ENCODE measurements at places on chromosomes 3 and 15.
A peak's percentile ranks its signal among the peaks of the same experiment; 100 is the strongest.

DNA sequence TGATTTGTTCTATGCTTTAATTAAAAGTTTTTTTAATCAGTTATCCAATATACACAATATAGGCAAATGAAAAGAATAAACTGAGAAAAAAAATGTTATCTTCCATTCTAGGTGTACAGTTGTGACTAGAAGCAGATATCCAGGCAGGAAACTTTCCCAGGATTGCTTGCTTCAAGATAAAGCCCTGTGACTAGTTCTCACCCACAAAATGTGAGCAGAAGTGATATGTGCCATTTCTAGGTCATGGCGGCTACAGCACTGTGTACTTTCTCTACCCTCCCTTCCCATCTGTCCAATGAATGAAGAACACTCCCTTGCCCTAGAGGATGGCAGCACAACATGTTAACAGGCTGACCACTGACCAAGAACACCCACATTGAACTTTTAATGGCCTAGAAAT lies 110.5 kb upstream of the STT3B start:
- no peak for DNase-seq

- no peak for DNase-seq
Observed at GRCh38 chr3:187572441-187572840, 97.8 kb downstream of the SST start.

- no peak for DNase-seq
Observed at GRCh38 chr15:85396554-85396953, 16.2 kb downstream of the AKAP13 start.

DNA sequence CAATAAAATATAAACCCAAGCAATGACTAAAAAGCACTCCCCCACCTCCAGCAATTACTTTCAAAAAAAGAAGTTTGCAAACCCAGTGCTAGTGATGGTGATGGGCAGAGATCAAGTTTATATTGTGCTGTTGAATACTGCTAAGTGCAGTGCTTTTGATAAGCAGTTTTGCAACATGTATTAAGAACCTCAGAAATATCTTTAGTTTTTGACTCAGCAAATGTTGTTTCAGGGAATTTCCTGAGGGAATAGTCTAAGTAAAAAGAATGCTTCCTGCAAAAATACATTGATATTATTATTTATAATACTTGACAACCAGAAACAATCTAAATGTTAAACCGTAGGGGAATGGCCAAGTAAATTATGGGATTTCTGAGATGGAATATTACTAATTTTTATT lies 69.3 kb downstream of the ADAMTSL3 start:
- DNase-seq, result no peak

GRCh38 chr3:24222165-24222805 lies 272.4 kb downstream of the THRB start:
- no peak for DNase-seq

GRCh38 chr3:167940241-167940640 lies 155.5 kb downstream of the GOLIM4 start:
- DNase-seq, result no peak

GRCh38 chr3:72390841-72391240 lies 457.4 kb downstream of the SHQ1 start:
- no peak for DNase-seq

DNA sequence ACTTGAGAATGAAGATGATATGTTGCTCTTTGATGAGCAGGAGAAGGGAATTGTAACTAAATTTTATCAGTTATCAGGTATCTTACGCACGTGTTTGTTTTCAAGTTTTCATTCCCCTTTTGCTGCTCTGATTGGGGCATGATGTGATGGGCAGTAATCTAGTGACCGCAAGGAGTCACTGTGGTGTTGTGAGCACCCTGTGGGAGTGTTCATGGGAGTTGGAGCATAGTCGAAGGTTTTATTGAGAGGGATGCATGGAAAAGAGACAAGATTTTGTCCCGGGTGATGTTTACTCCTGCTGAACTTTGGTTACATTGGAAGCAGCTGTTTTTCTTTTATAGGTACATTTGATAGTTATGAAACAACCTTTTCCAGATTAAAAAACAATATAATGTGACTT lies 2.1 kb downstream of the FAN1 start:
- no peak for DNase-seq

DNA sequence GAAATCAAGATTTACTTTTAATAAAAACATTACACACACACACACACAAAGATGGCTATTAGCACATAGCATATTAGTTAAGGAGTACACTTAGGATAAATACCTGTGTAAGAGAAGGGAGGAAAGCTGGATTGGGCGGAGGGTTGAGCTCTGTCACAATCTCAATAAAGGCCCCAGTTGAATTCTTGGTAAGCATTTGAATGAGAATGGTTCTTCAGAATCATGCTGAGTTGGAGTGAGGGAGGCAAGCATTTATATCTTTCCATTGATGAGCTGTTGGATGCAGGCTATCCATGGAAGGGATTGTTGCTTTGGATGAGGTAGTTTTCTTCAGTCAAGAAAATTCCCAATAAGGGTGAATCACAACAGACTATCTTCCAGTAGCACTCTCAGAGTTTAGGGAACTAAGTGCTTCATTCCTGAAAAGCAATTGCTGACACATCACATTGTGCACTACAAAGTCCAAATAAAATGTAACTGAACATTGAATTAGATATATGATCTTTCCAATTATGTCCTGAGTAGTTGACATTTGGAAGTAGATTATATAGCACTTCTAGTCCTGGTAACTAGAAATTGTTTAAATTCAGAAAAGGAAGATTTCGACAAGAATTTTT lies 95.7 kb downstream of the SUCNR1 start:
- no peak for DNase-seq

DNA sequence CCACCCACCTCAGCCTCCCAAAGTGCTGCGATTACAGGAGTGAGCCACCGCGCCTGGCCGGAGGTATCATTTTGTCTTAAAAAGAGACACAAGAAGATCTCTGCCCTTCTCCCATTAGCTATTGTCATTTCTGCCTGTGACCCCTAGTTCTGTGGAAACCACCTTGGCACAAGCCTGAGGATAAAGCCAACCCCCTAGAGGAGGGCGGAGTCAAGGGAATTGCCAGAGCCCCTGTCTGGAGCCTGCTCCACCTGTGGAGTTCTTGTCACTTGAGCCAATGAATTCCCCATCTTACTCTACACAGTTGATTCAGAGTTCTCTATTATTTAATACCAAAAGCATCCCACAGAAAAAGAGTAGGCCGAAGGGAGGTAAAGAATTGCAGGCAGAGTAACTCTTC lies 34.9 kb upstream of the KLHL6 start:
- no peak for DNase-seq

GRCh38 chr3:142853270-142854168 lies 35.4 kb downstream of the PCOLCE2 start:
- no peak for DNase-seq

DNA sequence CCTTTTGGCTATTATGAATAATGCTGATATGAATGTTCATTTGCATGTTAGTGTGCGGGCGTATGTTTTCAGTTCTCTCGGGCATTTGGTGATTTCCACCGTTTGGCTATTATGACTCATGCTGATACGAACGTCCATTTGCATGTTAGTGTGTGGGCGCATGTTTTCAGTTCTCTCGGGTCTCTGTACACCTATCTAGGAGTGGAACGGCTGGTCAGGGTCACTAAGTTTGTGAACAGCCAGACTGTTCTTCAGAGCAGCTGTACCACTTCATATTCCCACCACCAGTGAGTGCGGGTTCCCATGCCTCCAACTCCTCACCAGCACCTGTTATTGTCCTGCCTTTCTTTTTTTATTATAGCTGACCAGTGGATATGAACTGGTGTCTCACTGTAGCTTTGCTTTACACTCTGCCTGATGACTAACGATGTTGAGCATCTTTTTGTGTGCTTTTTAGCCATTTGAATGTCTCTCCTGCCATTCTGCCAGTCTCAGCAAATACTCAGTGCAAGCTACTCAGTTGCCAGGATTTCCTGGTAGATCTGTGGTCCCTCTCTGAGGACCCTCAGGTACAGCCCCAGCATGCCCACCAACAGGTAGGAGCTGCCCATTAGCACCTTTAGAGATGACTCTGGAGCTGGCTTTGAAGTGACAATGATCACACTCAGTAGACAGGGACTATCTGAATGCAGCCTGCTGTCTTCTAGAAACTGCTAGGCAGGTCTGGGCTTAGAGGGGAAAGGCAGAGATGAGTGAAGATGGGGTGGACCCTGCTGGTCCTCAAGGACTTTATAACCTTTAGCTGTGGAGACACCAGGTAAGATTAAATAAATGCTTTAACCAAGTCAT lies 141.1 kb downstream of the XXYLT1 start:
- no peak for DNase-seq

- DNase-seq, result no peak
Observed at GRCh38 chr3:105093371-105094252, 273.1 kb upstream of the ALCAM start.

DNA sequence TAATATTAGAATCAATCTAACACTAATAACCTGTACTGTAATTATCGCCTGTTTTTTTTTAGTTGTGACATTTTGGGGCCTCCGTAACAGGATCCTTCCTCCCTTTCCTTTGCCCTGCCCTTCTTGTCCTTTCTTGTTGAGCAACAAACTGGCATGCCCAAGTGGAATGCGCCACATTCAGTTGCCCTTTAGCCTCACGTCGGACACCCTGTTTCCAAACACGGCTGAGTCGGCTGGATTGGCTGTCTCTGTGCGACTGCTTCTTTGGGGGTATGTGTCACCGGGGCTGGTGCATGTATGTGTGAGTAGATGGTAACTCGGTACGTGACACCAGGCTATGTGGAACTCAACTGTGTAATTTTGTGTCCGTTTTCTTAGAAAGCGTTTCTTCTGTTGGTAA lies 24.1 kb downstream of the TRAK1 start:
- DNase-seq, result no peak

GRCh38 chr3:150022381-150023238 lies 51.9 kb upstream of the PFN2 start:
- peak; percentile 49 for DNase-seq

DNA sequence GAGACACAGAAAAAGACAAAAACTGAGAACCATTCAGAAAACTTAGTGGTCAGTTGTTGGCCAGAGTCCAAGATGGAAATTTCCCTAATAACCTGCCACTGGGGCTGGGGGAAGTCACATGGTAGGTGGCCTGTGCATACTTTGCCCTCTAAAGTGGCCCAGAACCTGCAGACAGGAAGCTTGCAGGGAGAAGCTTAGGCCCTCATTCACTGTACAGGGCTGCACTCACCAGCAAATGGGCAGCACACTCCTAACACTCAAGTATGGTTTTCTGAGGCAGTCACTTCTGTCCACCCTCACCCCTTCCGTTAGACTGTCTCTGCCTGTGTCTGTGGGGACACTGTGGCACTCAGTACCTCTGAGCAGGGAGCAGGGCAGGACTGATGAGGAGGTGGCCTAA lies 14.5 kb upstream of the RNU6-1 start:
- no peak for DNase-seq

DNA sequence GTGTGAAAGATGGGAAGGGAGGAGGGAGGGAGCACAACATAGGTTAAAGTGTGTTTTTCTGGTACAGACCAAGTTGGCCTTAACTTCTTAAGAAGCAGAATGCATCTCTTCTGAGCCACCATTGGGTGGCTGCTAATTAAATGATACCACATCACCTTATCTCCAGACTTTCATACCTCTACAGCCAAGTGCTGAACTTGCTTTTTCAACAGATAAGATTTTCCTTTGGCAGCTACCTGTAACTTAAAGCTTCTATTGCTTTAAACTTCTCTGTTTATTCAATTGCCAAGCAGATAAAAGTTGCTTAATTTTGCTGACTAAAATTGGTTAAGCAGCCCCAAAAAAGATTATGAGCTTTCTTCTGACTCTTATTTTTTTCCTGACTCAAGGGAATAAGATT lies 292.4 kb upstream of the SGO1 start:
- no peak for DNase-seq

- DNase-seq, result no peak
Observed at GRCh38 chr3:12588039-12589009, 31.4 kb downstream of the MKRN2 start.

DNA sequence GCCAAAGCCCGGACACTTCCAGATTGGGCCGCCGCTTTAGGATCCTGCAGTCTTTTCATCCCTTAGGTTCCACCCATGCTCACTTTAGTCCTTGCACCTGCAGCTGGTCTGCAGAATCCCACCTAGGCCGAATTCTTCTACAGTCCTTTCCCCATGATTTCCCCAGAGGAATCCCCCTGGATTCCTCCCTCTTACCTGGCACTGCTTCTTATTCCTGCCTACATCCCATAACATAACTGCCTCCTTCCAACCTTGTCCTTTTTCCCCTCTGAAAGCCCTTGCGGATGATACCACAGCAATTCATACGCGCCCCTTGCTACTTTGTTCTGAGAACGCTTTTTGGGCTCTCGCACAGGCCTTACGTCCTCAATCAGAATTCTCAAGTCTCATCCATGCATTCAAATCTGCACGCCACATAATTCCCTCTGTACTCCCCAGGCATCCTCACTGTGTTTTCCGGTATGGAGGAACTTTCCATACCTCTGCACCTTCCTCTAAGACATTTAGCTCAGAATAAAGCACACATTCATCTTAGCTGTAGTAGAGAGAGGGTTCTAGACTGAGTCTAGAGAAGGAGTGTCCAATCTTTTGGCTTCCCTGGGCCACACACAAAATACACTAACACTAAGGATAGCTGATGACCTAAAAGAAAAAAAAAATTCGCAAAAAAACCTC lies 619 bp downstream of the EIF2AK4 start:
- no peak for DNase-seq

GRCh38 chr3:167729591-167729990 lies 5.1 kb downstream of the PDCD10 start:
- DNase-seq, result no peak

DNA sequence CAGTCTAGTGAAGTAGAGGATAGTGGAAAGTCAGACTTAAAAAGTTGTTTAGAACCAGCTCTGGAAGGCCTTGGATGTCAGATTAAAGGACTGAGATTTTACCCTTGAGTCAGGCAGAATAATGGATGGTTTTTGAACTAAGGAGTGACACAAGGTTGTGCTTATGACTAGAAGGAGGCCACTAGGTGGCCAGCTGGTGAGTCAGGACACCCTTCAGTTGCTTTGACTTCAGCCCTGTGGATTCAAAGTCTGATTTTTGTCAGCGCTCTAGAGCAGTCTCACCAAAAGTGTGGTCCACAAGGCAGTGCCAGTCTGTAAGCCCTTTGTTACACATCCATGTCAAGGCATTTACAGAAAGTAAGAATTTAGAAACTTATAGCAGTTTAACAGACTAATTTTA lies 3.8 kb upstream of the GABPB1 start:
- peak; percentile 29 for DNase-seq

DNA sequence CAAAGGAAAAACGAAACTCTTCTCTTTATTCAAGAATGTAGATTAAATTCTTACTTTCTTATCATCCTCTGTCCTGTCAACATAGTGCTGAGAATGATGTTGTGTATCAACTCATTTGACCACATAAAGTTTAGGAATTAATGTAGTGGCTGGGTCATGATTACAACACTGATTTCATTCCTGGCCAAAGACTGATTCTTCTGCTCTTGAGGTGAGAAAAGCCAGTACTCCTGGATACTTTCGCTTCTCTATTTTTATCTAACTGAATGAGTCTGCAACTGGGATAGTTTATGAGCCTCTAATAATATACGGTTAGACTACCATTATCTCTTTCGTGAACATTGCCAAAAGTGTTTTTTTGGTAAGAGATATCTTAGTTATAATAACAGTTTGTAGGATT lies 173.0 kb downstream of the LPP start:
- no peak for DNase-seq

DNA sequence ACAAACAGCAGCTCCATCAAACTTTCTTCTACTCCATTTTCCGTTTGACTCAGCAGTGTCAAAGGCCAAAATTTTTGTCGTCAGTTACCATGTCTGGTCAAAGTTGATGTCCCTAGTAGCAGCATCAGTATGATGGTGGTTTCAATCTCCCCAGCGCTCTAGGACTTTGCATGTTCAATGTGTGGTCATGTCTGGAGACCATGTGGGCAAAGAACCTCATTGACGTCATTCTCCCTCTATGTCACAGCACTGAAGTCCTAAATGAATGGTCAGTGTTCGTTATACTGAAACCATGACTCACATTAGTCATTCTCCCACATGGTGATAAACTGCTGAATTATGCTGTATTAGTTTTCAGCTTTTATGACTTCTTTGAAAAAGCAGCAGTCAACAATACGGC lies 23.2 kb downstream of the SHC4 start:
- no peak for DNase-seq

All from NCI-H460 (cell line).